ENCODE measurements at places on chromosomes 2 and 18.
A peak's percentile ranks its signal among the peaks of the same experiment; 100 is the strongest.

DNA sequence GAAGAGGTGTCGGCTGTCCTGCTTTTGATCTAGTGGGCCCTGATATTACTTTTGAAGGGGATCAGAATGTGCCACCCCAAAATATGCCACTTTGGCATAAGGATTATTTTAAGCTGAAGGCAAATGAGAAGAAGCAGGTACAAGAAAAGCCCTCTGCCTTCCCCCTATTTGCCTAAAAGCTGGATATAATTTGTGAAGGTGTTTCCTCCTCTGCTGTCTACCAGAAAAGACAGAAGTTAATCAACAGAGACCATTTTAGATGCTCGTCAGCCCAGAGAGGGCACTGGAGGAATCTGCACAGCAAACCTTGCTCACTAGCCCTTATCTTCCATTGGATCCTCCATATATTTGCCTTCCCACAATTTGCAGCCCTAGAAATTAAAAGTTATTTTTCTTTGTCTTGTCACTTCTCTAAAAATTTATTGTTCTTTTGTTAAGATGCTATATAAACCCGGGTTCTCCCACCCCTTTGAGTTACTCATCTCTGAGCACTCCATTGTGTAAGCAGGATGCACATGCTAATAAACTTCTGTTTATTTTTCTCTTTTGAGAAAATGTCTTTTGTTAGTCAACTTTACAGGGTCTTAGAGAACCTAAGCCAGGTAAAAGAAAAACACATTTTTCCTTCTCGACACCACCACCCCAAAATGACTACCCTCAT is 163.2 kb upstream of the SLC1A4 start:
- no peak for DNase-seq

GRCh38 chr2:12534646-12535263 is 182.0 kb upstream of the TRIB2 start:
- DNase-seq: no peak

GRCh38 chr18:68847219-68847837 is 49.4 kb downstream of the CCDC102B start:
- DNase-seq: no peak

DNA sequence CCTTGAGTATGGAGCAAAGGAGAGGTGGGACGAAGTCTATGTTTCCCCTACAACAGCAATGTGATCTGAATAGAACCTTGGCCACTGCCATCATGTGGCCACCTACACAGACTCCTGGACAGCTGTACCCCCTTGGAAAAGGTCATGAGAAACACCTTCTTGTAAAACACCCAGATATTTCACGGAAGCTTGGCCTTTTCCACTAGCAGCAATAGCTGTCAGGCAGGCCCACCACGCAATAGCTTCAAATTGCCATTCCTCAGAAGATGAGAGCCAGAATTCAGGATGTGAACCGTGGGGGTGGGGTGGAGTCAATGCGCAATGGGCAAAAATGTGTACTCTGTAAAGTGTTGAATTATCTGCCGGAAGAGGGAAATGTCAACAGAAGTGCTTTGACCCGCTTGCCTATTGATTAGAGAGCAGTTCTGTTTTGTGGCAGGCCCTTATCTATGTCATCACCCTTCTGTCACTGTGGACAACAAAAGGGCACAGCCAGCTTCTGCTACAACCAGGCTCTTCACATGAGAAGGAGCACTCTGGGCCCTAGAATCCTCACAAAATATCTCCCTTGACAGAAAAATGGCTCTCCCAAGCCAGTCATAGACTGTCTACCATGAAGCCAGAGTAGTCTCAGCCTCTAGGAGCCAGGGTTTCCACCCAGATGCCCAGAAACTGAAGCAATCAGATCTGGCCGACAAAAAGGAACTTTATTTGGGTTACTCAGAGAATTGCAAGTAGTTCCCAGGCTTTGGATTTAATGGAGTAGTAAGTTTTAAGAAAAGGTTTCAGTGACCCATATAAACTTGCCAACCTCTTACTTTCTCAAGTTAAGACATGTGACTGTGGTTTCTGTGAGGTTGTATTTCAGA is 9.5 kb downstream of the INPP1 start:
- DNase-seq: no peak

DNA sequence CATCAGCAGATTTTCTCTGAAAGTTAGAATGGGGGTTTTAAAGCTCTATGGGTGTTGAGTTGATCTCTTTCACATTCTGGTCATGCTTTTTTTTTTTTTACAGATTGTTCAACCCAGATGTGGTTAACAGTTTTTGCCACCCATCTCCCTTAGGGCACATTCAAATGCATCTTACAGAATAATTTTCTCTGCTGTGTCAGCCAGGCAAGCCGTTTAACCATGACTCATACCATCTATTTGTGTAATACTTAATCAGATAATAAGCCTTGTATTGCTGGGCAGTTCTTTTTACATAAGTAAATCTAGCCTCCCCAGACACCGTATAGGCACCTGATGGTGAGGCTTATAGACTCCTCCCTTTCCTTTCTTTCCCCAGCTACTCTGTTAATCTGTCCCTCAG is 62.0 kb downstream of the TGIF1 start:
- peak; percentile 54 for DNase-seq

DNA sequence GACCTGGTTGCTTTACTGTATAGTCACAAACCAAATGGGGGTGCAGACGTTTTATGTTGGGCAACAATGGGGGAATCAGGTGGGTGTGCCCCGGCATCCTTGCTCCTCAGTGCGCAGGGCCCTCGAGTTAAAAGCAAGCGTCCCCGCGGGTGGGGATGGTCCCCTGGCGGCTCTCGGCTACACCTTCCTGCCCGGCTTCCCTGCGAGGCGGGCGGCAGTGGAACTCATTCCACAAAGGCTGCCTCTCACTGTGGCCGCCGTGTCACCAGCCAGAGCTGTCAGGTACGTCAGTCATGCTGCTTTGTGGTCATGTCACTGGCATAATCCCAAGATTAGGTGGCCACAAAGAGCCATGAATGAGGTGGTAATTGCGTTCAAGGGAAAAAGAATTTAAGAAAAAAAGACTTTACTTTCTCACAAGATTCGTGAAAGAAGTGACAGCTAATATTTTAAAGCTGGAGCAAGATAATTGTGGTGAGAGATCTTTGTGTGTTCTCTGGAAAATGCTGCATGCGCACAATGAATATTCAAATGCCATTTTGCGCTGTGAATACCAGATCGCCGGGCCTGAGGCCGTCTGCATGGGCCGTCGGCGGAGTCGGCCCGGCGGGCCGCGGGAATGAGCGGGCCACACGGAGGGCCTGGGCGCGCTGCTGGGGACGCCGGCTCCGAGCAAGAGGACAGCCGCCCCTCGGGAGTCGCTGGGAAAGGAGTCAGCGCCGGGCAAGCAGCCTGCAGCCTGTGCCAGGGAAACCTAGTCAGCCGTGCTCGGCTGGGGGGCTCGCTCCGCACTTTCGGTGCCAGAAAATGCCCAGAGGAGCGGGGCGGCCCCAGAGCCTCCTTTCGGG is 82.3 kb upstream of the LDLRAD4 start:
- no peak for DNase-seq

DNA sequence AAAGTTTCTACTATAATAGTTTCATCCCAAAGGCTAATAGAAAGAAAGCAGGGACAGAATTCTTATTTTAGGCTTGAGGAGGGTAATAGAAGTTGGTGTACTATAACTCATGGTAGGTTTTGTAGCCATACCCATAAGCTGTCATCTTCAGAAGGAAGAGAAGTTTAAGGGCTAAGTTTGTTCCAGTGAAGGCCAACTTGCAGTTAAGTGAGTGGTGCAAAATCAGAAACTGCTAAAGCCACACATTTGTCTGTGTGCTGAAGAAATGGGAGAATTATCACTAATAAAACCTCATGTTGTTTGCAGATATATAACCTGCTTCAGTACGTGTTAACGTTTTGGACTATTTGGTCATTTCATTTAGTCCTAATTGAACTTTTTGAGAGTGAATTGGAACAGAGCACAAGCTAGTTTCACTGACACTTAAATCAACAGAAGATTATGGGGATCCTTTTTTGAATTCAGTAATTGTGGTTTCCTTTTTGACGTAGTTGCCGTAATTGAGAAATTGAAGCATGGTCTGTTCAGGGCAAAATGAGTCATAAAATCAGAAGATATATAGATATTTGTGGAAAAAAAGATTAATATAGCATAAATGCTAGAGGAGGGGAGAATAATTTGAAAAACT is 69.1 kb downstream of the PHLPP1 start:
- DNase-seq: no peak

DNA sequence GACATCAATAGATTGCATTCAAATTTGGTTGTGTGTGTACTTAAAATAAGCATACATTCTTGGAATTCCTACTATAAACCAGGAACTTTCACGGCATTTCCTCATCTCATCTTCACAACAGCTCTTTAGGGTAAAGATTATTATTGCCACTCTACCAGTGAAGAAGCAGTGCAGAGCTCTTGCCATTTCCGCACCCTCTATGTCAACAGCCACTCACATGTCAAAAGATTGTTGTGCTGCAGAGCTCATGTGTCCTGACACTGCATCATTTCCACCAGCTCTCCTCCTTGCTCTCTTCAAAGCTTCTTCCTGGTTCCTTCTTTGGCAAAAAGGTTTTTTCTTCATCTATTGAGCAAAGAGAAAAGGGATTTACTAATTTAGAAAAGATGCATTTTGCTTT is 26.5 kb upstream of the L3MBTL4 start:
- DNase-seq: no peak

GRCh38 chr2:76953733-76954347 is 568.3 kb downstream of the LRRTM4 start:
- DNase-seq: no peak

- no peak for DNase-seq
These were observed 70.6 kb upstream of the ODC1 start for GRCh38 chr2:10518470-10519393.

DNA sequence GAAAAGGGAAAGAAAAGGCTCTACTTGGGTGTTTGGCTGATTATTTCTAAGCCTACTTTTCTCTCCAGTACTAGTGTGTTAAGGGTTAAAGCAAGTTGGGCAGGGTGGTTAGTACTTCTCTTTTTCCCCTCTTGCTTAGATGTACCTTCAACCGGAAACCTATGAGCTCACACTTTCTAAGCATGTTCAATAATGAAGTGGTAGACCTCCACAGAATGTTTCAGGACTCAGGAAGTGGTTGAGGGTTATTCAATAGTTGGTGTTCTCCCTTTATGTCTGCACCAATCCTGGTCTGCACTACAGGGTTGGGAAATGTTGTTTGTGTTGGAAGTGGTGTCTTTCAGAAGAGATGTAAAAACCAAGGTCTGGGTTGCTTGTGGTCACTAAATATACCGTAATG is 137.1 kb downstream of the ZEB2 start:
- DNase-seq: no peak

GRCh38 chr2:161085149-161085548 is 75.1 kb upstream of the TANK start:
- DNase-seq: no peak

DNA sequence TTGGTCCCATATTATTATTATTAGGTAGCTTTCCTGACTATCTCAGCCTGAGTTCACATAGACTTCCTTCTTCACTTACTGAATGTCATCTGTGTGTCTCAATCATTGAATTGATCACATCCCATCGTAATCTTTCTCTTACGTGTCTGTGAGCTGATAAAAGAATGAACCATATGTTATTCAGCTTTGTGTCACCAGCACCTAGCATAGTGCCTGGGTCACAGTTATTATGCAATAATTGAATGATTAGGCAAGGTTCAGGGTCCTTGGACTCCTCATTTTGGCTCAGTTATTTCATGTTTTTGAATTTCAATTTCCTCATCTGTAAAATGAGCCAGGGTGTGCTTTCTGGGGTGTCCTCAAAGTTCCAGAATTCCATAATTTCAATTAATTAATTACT is 107.2 kb downstream of the ZEB2 start:
- DNase-seq: no peak

DNA sequence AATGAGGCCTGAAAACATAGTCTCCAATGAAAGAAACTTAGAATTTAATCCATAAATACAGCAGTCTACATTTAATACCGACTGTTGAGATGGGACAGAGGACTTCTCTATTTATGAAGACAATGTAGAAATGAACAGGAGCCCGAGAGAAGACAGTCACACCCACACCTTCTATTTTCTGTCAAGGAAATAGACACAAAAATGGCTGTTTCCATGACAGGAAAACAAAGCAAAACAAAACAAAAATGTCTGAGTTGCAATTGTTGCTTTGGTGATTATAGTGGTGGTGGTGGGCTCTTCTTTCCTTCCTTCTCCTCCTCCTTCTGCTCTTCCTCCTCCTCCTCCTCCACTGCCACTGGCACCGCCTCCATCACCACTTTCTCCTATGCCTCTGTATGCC is 72.3 kb upstream of the CCDC68 start:
- DNase-seq: no peak

- peak; percentile 28 for DNase-seq
These were observed 175.1 kb downstream of the GALNT1 start for GRCh38 chr18:35756506-35757117.

- DNase-seq: no peak
These were observed 1081.2 kb downstream of the SOCS6 start for GRCh38 chr18:71370095-71370494.

All from stimulated activated effector memory CD8-positive, alpha-beta T cell treated with anti-CD3 and anti-CD28 coated beads, Interleukin-12 subunit alpha, Interleukin-12 subunit beta, amount 100 ng/mL, for 72 hours (primary cell).